ENCODE measurements at places on chromosomes 4 and X. TPM values are rescaled to one million over a fixed set of nuclear protein-coding genes. Genes with fewer than 3 reads are reported as not detected.

CT45A1 gene
- not detected for total RNA-seq

TMPRSS11B gene
- total RNA-seq = 0.21 TPM

RRH gene
- not detected for total RNA-seq

ITGB1BP2 gene
- 11.2 TPM for total RNA-seq

VCX3A gene
- total RNA-seq = not detected

UGT2B11 gene
- not detected for total RNA-seq

DNA sequence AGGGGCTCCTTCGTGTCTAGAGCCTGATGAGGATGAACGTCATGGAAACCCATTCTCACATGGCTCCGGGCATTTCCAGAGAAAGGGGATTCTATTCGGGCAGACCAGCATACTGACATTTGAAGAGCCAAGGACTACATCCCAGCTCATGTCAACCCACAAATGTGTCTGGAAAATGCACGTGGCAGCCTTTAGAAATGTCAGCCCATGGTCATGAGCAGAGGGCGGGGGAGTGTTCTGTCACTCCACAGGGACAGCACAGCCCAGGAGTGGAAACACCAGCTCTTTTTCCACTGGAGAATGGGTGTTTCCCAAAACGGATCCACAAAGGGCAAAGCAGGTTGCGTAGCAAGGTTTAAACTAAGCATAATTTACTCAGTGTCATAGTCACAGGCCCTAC, 207.0 kb downstream of the BCOR start:
- DNase-seq = no peak

DNA sequence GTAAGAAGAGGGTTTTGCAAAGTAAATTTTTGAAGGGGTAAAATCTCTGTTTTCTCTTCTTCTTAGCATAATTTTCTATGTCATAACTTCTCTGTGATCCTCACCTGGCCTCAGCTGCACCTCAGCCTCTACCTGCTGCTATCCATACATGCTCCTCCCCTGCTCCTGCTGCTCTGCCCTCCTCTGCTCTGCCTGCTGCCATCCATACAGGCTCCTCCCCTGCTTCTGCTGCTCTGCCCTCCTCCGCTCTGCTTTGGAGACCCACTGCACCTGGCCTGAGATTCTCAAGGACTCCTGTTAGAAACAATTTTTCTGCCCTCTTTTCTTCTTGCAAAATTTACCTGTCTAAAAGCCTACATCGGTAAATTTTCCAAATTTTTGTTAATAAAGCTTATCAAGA, 388.6 kb upstream of the PITX2 start:
- no peak for DNase-seq

DNA sequence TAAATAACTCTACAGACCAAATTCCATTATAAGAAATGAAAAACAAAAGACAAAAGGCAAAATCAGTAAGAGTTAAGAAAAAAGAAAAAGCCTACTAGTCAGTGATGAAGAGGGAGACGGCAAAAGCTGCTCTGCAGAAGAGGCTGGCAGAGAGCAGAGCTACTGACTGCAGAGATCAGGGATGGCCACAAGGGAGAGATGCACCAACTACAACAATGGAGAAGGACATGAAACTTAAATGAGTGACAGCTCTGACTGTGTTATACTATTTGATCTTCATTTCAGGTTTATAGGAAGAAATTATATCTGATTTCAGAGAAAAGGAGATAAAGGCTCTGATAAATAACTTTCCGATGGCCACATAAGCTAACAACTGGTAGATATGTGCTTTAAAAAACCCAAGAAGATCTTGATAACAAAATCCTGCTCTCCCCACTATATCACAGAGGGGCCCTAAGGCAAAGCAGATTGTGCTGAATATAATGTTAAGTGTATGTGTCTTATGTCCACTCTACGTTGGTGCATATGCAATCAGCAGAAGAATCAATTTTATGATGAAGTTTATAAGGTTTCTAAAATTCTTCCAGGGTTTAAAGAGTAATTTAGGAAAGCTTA, 58.4 kb upstream of the COX18 start:
- no peak for DNase-seq

DNA sequence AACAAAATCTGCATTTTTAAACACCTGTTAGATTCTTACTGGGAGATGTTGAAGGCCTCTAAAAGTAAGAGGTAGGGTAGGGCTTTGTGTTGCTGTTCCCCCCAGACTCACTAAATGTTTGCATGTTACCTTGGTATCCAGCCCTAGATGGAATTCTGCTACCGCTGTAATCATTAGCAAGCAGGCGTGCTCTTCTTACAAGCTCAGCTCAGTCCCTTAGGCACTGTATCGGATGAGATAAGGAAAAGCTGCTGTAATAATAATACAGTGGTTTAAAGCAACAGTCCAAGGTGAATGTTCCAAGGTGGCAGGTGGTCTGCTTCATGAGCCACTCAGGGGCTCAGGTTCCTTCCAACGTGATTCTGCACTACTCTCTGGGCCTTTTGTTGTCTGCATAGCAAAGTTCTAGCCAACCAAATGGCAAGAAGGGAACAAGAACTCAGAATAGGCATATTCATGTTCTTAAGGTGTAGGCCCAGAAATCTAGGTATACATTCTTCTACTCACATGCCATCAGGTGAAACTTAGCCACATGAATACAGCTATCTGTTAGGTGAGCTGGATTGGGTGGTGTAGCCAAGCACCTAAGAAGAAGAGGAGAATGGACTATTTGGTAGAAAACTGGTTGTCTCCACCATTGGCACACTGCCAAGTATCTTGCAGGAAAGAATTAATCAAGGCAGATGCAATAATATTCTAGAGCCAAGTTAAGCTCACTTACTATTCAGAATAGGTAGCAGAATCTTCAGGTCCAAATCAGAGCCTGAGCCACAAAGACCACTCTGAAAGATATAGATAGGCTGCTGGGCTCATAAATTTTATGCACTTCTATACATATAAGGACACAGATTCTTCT, 46.0 kb downstream of the COQ2 start:
- no peak for DNase-seq

GRCh38 chr4:128831531-128832242, 22.2 kb downstream of the JADE1 start:
- DNase-seq = no peak

DNA sequence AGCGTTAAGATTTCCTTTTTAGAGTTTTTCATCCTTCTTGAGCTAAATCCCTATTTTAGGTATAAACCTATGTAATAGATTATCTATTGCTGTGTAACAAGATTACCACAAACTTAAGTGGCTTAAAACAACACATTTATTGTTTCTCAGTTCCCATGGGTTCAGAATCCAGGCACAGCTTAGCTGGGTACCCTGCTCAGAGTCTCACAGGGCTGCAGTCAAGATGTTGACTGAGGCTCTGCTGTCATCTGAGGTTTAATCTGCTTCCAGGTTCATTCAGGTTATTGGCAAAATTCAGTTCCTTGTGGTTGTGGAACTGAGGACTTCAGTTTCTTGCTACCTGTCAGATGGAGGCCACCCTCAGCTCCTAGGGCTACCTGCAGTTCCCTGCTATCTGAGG, 60.9 kb downstream of the GK start:
- no peak for DNase-seq

DNA sequence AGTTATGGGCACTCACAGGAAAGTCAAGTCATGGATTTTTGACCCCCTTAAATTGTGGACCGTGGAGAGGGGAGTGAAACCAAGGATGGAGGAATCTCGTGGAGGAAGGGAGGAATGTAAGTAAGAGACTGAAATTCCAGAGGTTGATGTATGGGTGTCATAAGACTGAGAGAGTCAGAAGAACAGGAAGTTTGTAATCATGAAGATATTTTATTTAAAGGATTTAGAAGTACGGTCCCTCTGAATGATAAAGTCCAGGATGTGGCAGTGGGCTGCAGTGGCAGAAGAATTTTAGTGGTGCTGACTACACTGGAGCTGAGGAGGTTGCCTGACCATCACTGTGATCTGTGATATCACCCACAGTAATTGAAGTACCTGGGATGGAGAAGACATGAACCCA, 57.8 kb downstream of the DCLK2 start:
- DNase-seq = no peak

DNA sequence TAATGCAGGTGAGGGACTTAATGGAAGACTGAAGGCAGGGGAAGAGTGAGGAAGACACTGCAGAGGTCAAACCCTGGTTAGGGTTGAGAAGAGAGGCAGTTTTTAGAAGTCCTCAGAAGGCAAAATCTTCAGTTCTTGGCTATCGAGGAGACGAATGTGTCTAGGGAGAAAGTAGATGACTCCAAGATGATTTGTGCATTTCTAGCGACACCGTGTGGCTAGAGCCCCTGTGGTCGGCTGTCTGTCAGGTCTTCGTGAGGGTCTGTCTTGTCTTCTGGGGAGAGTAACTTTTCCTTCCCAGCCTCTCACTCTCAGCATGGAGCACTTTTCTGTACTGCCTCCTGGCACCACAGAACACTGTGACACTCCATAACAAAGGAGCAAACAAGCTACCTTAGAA, 458.1 kb downstream of the STIM2 start:
- no peak for DNase-seq

DNA sequence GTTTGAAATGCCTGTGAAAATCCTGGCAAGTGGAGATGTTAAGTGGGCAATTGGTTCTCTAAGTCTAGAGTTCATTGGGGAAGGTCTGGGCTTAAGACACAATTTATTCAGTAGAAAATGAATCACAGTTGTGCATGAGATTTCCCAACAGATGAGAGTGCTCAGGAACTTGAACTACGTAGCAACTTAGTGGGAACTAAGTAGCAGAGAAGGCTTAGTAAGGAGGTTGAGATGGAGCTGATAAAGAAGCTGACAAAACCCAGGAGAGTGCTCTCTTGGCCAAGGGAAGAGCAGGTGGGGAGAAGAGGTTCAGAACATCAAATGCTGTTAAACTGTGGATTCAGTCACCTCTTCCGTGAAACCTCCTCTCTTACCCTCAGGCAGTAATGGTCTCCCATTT, 33.0 kb downstream of the AFF1 start:
- DNase-seq = no peak

- no peak for DNase-seq
Measured at GRCh38 chr4:138677212-138677611, 338.4 kb upstream of the NOCT start.

GRCh38 chr4:89307446-89308160, at the start of gene GPRIN3:
TSS of gene GPRIN3 (minus strand) at chr4:89307800. CDS start at chr4:89250110, 57,690 bp downstream.
- peak; percentile 35 for DNase-seq

- no peak for DNase-seq
Measured at GRCh38 chr4:34676400-34676799, 1567.9 kb downstream of the ARAP2 start.

DNA sequence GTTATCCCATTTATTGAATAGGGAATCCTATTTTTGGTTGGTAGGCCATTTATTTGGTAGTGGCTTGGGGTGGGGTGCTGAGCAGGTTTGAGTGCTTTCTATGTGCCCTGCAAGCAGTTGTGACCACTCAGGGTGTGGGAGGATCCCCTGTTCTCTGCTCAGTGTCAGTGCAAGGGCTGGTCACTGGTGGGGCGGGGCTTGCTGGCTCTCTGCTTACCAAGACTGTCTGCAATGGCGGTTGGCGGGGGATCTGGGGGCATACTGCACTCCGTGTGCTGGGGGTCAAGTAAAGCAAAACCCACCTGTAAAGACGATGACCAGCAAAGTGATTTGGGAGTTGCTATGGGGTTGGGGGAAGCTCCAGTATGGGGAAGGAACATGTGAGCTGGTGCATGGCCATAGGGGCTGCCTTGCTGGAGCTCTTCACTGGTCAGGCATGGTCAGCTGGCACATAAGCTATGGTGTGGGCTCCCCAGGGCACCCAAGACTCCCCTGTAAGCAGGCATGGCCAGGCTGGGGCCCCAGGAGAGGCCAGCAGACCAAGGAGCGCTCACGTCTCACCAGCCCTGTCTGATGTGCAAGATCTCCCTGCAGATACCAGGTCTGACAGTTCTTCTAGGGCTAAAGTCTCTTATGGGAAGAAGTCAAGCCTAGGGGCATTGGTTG, 83.0 kb upstream of the GRXCR1 start:
- DNase-seq = no peak

- no peak for DNase-seq
Measured at GRCh38 chr4:146041139-146042004, 102.7 kb upstream of the ZNF827 start.

DNA sequence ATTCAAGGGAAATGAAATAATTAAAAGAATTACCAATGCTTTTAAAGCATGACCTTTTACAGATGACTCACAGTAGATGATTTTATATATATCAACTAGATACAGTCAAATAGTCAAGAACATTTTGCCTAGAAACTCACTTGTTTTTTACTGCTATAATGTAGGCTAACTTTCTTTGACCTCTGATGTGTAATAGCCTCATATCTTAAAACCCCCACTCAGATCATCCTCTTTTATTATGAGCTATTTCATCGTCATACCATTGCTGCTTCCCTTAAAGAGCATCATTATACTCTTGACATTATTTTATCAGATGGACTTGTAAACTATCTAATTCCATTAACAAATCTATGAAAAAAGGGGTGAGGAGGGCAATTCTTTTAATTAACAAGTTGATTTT, 355.9 kb upstream of the AGA start:
- no peak for DNase-seq

GRCh38 chrX:150547375-150548115, 20.9 kb upstream of the MTM1 start:
- DNase-seq = peak; percentile 70

- no peak for DNase-seq
Measured at GRCh38 chrX:12946406-12946805, 28.5 kb upstream of the TMSB4X start.

DNA sequence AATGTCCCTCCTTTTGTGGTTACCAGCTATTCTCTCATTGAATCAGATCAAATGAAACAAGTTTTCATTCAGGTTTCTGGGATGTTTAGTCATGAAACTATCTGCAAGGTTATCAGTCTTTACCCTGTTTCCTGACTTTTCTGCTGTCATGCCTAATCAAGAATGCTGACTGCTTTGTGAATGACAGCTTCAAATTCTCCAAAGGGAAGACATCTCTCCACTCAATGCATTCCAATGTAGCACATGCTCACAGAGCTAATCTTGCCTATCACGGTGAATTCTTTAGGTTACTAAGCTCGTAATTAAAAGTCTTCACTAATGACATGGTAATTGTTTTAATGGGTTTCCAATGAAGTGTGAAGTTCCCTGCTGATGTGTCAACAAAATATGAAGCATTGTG, 1068.5 kb downstream of the PCDH7 start:
- no peak for DNase-seq

DNA sequence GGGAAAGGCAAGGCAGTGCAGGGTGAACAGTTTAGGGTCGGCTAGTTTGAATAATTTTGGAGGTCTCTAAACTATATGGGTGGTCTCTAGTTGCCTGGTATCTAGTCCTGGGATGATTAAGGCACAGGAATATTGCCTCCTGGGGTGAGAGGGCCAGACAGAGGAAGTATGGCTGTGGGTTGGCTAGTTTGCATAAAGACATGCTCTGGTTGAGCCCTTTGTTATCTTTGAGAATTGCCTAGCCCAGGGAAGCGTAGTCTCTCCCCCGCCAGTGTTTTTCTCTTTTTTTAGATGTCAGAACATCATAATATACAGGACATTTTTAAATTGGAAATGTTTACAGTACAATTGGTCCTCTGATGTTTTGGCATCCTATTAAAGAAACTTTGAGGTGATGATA, 163.5 kb downstream of the PWWP3B start:
- no peak for DNase-seq

GRCh38 chr4:152997771-152998487, 61.8 kb downstream of the FHDC1 start:
- no peak for DNase-seq

GRCh38 chrX:107723511-107723910, 52.1 kb downstream of the TSC22D3 start:
- DNase-seq = no peak
